ENCODE measurements at places on chromosomes 13 and 19. TPM values are rescaled to one million over a fixed set of nuclear protein-coding genes. Genes with fewer than 3 reads are reported as not detected.

DNA sequence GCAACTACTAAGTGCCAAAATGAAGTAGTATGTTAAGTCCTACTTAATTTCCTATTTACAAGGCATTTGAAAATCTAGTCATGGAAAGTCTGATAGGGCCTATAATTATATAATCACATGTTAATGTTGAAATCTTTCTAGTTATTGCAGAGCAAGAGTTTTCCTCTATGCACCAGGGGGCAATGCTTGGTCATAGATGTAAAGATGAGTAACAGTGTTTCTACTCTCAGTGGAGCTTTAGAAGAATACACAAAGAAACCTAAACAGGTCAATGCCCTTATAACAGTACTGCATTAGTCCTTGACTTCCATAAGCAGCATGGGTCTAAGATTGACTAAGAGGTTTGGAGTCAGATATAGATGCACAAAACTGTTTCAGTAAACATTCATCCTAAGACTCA lies 218.7 kb downstream of the KCTD12 start:
- H3K4me1 ChIP-seq = no peaks in the 10 kb centered on the region
- H3K27ac ChIP-seq = no peak overlapping the region
- no peak for DNase-seq
- H3K4me3 ChIP-seq = no peak overlapping the region
- peaks cover 2% of the 10 kb centered on the region for H3K27me3 ChIP-seq

DNA sequence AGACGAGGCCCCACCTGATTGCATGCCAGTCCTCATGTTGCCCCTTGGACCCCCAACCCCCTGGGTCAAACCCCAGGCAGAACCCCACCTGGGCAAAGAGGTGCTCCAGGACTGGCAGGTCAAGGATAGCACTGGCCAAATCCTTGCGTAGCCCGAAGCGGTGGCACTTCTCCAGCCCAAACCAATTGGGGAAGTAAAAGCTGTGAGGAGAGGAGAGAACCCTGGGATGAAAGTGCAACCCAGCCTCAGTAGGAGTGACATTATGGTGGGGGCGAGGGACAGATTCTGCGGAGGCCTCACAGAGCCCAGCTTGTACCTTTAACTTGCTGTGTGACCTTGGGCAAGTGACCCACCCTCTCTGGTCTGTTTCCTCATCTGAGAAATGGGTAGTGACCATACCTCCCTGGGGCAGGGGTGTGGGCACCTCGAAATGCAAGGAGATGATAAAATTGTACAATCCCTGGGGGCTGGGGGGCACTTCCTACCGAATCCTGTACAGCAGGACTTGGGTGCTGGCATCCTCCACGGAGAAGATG lies 4.4 kb downstream of the JAK3 start:
- H3K4me3 ChIP-seq = no peak overlapping the region
- peaks cover 43% of the 10 kb centered on the region for H3K4me1 ChIP-seq
- peaks cover 22% of the 10 kb centered on the region for H3K36me3 ChIP-seq

DNA sequence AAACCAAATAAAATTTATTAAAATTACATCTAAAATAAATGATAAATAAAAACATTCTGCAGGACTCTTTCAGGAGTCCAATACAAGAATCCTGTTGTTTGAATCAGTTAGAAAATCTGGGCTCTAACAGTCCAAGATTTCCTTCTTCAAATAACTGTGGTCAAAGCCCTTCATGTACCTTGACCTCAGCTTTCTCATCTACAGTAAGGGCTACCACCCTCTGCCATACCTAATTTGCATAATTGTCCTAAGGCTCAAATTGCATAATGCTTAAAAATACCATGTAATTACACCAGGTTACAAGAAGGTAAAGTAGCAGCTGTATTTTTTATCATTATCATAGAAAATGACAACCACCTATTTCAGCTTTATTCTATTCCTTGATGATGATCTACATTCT lies 54.3 kb downstream of the XPO4 start:
- no peaks in the 10 kb centered on the region for H3K4me1 ChIP-seq
- H3K4me3 ChIP-seq = no peak overlapping the region

GRCh38 chr19:37931881-37932655 lies 25.1 kb downstream of the SIPA1L3 start:
- no peak for DNase-seq
- H3K36me3 ChIP-seq = peaks cover 9% of the 10 kb centered on the region
- H3K27ac ChIP-seq = no peak overlapping the region
- H3K27me3 ChIP-seq = no peaks in the 10 kb centered on the region
- H3K4me1 ChIP-seq = peaks cover 40% of the 10 kb centered on the region

DNA sequence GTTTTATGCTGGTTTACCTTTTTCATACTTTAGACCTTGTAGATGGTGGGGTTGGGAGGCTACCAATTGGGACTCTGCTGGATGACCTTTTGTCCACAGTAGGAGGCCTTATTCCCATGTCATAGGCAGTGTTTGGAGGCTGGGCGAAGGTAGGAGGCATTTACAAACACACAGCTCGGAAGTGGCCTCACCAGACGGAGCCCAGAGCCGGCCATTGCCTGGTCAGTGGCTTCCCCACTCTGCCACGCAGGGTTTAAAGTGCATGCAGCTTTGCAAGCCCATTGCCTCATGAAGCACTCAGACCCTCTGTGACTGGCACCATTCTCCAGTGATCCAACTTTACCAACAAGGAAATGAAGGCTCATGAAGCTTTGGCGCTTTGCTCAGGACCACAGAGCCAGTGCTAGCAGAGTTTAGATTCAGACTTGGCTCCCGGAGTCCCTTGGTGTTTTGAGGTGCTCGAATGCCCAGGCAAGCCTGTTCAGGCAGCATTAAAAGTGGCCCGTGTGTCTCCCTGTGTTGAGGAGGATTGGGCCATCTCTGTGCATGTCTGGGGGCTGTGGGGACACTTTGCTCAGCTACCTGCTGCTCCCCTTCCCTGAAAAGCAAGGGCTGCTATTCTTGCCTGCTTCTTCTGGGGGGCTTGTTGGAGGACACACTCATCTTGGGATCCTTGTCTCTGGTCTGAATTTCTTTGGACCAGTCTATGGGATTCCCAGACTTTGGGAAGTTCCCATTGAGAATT lies 148.7 kb downstream of the ZNF536 start:
- no peak overlapping the region for H3K27ac ChIP-seq
- no peaks in the 10 kb centered on the region for H3K4me1 ChIP-seq
- peaks cover 9% of the 10 kb centered on the region for H3K27me3 ChIP-seq
- no peak overlapping the region for H3K4me3 ChIP-seq
- H3K36me3 ChIP-seq = no peaks in the 10 kb centered on the region
- DNase-seq = no peak

DNA sequence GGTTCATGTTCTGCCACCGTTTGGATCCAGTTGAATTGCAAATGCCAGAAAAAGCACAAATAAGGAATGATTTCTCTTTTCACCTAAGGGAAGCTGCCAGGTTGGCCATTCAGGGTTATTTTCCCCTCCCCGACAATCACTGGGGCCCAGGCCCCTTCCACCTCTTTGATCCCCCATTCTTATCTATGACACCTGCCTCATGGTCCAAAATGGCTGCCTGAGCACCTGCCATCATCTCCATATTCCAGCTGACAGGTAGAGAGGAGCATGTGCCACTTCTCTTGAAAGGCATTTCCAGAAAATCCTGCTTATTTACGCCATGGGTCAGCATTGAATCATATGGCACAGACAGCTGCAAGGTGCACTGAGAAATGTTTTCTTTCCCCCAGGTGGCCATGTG lies 15.7 kb downstream of the PTPRS start:
- no peaks in the 10 kb centered on the region for H3K36me3 ChIP-seq
- no peak for DNase-seq
- no peak overlapping the region for H3K4me3 ChIP-seq
- H3K27me3 ChIP-seq = peaks cover 9% of the 10 kb centered on the region
- no peak overlapping the region for H3K27ac ChIP-seq

- H3K27me3 ChIP-seq = peaks cover 3% of the 10 kb centered on the region
- peaks cover 8% of the 10 kb centered on the region for H3K4me1 ChIP-seq
- H3K36me3 ChIP-seq = no peaks in the 10 kb centered on the region
- no peak for DNase-seq
- H3K27ac ChIP-seq = no peak overlapping the region
These were observed 27.4 kb upstream of the SACS start for GRCh38 chr13:23460921-23461320.

GRCh38 chr13:76646946-76647345 lies 239.3 kb downstream of the KCTD12 start:
- no peak overlapping the region for H3K27ac ChIP-seq
- H3K4me1 ChIP-seq = no peaks in the 10 kb centered on the region
- H3K36me3 ChIP-seq = no peaks in the 10 kb centered on the region
- DNase-seq = no peak

DNA sequence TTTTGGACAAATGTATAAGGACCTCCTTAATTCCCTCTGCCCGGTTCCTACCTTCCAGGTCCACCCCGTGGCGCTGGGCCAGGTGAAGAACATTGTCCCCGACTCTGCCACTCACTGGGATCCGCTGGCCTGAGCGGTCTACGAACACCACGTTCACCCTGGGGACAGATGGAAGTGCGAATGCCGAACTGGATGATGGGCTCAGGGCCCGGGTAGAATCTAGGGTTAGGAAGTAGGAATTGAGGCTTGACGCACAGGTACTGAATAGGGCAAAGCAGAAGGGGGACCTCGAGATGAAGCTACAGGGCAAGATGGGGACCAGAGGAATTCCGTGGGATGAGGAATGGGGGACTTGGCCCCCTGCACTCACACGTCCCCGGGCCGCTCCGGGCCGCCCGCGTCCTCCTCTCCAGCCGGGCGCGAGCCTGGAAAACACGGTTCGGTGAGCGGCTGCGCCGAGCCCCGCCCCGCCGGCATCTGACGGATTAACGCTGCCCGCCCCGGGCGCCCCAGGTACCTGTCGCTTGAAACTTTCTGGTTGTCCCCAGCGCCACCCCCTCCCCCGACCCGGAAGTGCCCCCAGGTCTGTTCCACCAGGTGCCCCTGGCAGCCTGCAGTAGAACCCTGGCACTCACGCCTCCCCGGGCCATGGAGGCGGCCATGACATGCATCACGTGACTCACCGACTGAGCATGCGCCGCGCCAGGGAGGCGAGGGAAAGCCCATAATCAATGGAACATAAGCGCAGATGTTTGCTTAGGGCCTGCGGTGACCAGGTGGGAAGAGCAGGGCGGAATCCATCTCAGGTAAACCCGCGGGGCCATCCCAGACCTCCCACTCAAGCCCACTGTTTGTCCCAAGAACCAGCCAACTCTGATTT lies at the start of gene FDX2:
FDX2 (minus strand) TSS at position 681 of the 880 bp plus-strand sequence; CDS start at position 662, 19 bp downstream.
- peaks cover 4% of the 10 kb centered on the region for H3K36me3 ChIP-seq
- peaks cover 20% of the 10 kb centered on the region for H3K4me1 ChIP-seq
- peak; percentile 82 for DNase-seq
- H3K27ac ChIP-seq = peak within 1 kb of the TSS; percentile 76

DNA sequence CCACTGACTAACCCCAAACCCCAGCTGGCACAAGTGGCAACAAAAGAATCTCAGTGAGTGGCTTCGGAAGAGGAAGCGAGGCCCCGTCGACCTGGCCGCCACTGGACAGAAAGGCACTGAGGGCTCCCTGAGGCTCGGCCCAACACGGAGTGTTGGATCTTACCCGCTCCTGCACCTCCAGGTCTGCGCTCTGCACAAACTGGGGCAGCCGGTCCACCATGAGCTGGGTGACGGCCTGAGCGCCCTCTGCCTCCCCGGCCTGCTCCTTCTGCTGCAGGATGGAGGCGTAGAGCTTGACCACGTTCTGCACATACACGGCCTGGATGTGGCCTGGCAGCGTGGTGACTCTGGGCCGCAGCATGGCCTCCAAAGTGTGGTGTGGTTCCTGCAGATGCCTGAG lies 21.7 kb downstream of the IZUMO4 start:
- DNase-seq = no peak
- peaks cover 19% of the 10 kb centered on the region for H3K36me3 ChIP-seq
- H3K4me1 ChIP-seq = peaks cover 6% of the 10 kb centered on the region
- no peak overlapping the region for H3K27ac ChIP-seq
- no peaks in the 10 kb centered on the region for H3K27me3 ChIP-seq

- H3K27me3 ChIP-seq = peaks cover 10% of the 10 kb centered on the region
- peaks cover 48% of the 10 kb centered on the region for H3K4me1 ChIP-seq
- peak overlapping the region; percentile 97 for H3K27ac ChIP-seq
- DNase-seq = peak; percentile 20
These were observed 13.1 kb downstream of the DNM2 start for GRCh38 chr19:10730932-10731331.

DNA sequence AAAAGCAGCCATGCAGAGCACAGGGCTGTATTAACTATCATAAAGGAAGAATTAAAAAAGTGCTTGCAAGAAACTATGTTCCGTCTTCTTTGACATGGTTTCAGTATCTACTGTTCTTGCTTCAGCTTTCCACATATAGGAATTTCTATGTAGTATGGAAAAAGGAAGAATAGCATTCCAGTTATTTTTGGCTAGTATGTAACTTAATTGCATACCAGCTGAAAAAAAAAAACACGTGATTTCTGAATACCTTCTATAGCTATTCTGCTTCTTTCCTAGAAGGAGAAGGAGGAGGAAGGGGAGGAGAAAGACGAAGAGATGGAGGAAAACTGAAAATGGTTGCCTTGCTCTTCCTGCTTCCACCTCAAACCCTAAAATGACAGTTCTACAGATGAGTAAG lies 619.0 kb downstream of the KCTD12 start:
- no peaks in the 10 kb centered on the region for H3K36me3 ChIP-seq
- no peak overlapping the region for H3K4me3 ChIP-seq
- H3K27me3 ChIP-seq = no peaks in the 10 kb centered on the region
- no peak for DNase-seq
- H3K27ac ChIP-seq = no peak overlapping the region

DNA sequence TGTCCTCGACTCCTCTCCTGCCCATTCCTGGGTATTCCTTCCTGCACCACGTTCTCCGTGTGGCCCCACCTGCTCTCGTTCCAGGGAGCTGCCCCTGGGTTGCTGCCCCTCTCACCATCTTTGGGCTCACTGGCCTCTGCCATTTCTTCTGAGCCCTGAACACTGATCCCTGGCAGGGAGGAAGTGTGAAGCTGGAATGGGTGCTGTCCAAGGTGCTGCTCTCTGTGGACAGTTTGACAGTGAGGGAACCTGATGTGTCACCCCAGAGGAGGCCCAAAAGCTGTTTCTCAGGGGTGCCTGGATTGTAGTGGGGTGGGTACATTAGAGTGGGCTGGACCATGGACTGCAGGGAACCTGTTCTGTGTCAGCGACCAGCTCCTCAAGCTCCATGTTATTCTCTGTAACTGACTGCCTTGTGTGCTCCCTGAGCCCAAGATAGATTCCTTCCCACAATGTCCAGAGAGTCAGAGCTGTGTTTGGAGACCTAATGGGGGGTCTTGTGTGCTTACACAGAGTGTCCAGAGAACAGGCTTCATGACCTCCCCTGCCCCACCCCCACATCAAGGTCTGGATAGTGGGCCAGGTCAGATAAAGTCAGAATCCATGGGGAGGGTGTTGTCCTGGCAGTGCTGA lies 7.2 kb upstream of the CEACAM8 start:
- H3K4me1 ChIP-seq = no peaks in the 10 kb centered on the region
- DNase-seq = no peak
- H3K27me3 ChIP-seq = peaks cover 10% of the 10 kb centered on the region
- H3K4me3 ChIP-seq = no peak overlapping the region
- no peak overlapping the region for H3K27ac ChIP-seq
- no peaks in the 10 kb centered on the region for H3K36me3 ChIP-seq

Gene FXYD1
- polyA plus RNA-seq = not detected

Gene CYP2F1
- not detected for polyA plus RNA-seq

Gene KLK5
- not detected for polyA plus RNA-seq

Gene CFAP97D2
- polyA plus RNA-seq = 1.0 TPM

Gene NOVA2
- not detected for polyA plus RNA-seq

Gene FUT2
- 0.21 TPM for polyA plus RNA-seq
